ENCODE measurements at places on chromosomes 2 and 18. TPM values are rescaled to one million over a fixed set of nuclear protein-coding genes. Genes with fewer than 3 reads are reported as not detected.

DYSF gene
- total RNA-seq, result under 0.01 TPM

CFAP65 gene
- total RNA-seq, result not detected

LCT gene
- total RNA-seq, result not detected

SIGLEC15 gene
- total RNA-seq, result 0.67 TPM

CFC1 gene
- not detected for total RNA-seq

RNF152 gene
- 1.9 TPM for total RNA-seq

TMEFF2 gene
- total RNA-seq, result 19.3 TPM

STPG4 gene
- not detected for total RNA-seq

MGAT4A gene
- total RNA-seq, result not detected

CNTNAP5 gene
- not detected for total RNA-seq
